ENCODE measurements at places on chromosomes 1 and 21. TPM values are rescaled to one million over a fixed set of nuclear protein-coding genes. Genes with fewer than 3 reads are reported as not detected.

PAFAH2 gene
- total RNA-seq = 11.9 TPM

FMO4 gene
- total RNA-seq = 0.36 TPM

RAB3B gene
- 91.9 TPM for total RNA-seq

DCDC2B gene
- not detected for total RNA-seq

C4BPA gene
- not detected for total RNA-seq

Measured in IMR-90 (cell line).